Spleen (tissue), 13 donors: ENCODE measurements at places on chromosomes 1 and 21.
A peak's percentile ranks its signal among the peaks of the same experiment; 100 is the strongest.

DNA sequence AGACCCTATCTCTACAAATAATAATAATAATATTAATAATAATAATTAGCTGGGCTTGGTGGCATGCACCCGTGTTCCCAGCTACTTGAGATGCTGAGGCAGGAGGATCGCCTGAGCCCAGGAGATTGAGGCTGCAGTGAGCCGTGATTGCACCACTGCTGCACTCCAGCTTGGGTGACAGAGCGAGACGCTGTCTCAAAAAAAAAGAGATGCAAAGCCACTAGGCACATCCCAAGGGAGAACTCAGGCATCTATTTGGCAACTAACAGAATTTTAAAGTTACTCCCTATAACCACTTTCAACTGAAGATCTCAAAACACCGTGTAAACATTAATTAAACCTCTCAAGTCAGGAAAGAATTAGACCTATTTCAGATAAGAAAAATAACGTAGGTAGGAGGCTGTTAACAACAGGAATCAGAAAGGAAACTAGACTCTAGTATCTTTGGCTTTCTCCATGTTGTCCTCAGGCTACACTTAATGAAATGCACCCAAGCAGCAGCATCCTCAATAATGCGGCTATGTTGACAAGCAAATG lies 3.7 kb downstream of the RNF19B start:
- no peak for DNase-seq

DNA sequence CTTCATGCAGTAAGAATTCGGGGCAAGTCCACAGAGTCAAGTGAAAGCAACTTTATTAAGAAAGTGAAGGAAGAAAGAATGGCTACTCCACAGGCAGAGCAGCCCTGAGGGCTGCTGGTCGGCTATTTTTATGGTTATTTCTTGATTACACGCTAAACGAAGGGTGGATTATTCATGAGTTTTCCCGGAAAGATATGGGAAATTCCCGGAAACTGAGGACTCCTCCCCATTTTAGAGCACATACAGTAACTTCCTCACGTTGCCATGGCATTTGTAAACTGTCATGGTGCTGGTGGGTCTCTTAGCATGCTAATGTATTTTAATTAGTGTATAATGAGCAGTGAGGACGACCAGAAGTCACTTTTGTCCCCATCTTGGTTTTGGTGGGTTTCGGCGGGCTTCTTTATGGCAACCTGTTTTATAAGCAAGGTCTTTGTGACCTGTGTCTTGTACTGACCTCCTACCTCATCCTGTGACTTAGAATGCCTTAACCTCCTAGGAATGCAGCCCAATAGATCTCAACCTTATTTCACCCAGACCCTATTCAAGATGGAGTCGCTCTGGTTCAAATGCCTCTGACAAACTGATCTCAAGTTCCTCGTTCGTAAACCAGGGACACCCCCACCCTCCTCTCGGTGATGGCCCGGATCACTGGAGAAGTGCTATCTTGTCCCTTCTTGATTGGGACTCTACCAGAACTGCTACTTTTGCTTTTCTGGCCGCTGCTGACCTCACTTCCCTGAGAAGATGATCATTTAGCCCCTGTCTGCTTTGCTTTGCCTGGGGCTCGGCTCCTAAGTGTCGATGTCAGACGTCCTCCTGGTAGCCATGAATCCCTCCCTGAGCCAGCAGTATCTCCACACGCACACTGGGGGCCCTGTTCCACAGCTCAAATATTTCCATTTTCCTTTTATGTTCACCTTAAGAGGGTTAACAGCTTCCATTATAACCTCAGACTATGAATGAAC lies 48.8 kb downstream of the CLSTN1 start:
- no peak for DNase-seq

GRCh38 chr1:41545996-41546832 lies 61.7 kb upstream of the EDN2 start:
- peak; percentile 41 for DNase-seq

GRCh38 chr1:31183927-31184554 lies 55.6 kb downstream of the NKAIN1 start:
- DNase-seq: no peak

DNA sequence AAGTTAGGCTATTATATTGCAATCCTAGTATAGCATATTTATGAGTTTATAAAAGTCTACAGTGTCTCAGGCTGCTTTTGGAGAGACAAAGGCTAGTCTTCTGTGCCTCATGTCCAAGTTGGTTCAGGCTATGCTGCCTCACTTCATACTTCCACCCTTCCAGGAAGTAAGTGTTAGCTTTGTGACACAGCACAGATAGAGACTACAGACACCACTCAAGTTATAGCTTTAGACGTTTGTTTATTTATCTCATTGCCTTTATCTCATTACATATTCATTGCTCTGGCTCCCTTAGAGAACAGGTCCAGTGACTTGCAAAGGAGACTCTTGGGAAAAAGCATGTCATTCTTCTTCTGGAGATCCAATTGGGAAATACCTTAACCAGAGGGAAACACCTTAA lies 22.6 kb upstream of the GBP4 start:
- DNase-seq: no peak

DNA sequence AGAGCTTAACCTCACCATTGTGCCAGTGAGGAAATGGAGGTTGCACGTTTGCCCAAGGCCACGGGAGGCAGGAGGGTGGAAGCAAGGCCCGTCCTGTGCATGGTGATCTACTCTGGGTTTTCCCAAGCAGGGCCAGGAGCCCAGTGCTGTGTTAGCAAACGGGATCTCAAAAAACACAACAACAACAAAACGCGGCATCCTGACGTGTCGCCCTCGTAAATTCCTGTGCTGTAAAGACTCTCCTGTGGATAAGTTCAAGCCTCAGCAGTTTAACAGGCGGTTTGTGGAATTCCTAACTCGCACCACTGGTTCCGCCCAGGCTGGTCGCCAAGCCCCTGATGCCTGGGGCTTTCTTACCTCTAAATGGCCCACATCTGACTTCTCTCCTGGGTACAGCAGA lies 39.1 kb downstream of the TFF3 start:
- no peak for DNase-seq

- no peak for DNase-seq
Measured at GRCh38 chr1:155396874-155397476, 76.3 kb downstream of the RUSC1 start.

DNA sequence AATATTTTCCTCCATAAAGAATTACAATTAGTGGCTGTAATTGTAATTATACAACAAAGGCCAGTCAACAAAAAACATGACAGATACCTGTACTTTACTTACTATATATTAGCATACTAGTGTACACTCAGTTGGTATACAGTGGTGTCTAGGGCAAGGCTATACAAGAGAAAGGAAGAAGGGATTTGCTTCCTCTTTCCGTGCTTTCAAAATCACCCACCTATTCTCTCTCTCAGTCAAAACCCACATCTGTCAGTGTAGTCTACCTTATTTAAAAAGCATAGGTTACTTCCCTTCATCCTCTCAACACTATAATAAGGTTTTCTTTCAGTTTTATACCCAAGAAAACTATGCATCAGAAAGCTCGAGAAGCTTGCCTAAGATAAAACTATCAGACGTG lies 355.8 kb upstream of the NR5A2 start:
- no peak for DNase-seq
